ENCODE measurements at places on chromosomes 1 and 21. TPM values are rescaled to one million over a fixed set of nuclear protein-coding genes. Genes with fewer than 3 reads are reported as not detected.

GRCh38 chr1:229264487-229264886 is 6.4 kb upstream of the RAB4A start:
- no peak for DNase-seq

The SYT6 gene
- not detected for polyA plus RNA-seq

The C1QB gene
- polyA plus RNA-seq: not detected

The TSNAX gene
- 21.0 TPM for polyA plus RNA-seq
